ENCODE measurements at places on chromosomes 16 and 17. TPM values are rescaled to one million over a fixed set of nuclear protein-coding genes. Genes with fewer than 3 reads are reported as not detected.

Gene CMTM1
- total RNA-seq, result 9.4 TPM

Gene SPIRE2
- 80.5 TPM for total RNA-seq

Gene LDHD
- 105 TPM for total RNA-seq

Gene ZNF597
- 1.7 TPM for total RNA-seq
